ENCODE measurements at places on chromosomes 5 and 9.
A peak's percentile ranks its signal among the peaks of the same experiment; 100 is the strongest.

GRCh38 chr9:128116104-128117083, 11.1 kb downstream of the PTGES2 start:
- DNase-seq = no peak

DNA sequence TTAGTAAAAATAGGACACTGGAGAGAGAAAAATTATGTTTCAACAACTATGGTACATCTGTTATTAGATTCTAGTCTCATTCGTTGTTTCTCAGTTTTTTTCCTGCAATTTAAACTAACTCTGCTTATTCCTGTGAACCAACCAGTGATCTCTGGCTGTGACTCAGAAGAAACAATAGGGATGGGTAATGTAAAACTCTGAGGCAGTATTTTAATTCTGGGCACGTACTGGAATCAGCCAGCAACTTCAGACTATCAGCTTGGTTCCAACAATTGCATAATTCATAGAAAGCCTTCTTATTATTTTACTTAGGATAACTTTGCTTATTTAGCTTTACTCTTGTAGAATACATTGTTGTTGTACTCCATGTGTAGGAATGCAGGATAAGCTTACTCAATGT, 28.8 kb downstream of the MLLT3 start:
- DNase-seq = no peak

DNA sequence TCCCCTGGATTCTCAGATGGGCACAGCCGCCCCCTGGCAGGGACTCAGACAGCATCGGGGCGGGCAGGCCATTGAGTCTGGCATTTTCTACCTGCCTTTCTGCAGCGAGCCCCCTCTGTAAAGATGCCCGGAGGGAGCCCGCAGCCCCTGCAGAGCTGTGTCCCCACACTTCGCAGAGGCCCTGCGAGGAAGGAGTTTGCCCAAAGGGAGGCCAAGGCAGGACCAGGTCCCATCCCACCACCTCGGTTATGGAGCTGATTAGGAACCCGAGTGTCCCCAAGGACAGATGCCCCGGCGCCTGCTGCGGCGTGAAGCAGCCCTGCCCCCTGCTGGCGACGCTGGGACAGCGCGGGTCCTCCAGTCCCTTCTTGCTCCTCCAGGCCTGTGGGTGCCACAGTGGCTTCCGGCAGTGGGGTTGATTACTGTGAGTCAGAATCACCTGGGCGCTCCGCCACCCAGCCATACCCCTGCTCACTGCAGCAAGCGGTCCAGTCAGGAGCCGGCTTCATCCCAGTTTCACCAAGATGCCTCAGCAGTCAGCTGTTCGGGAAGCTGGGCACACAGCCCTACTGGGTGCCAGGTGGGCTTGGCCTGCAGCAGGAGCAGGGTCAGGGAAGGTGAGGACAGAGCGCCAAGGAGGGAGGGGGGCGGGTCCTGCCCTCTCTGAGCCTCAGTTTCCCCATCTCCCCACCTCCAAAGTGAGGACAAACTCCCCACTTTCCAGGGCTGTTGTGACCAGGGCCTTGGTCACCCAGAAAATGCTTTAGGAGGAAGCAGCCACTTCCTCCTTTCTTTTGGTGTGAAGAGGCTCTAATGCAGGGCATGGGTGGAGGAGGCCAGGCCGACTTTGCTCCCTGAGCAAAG, 117.2 kb downstream of the RXRA start:
- peak; percentile 79 for DNase-seq

GRCh38 chr5:3027866-3028635, 276.6 kb upstream of the IRX2 start:
- no peak for DNase-seq

- DNase-seq = no peak
Observed at GRCh38 chr5:348726-349125, 27.2 kb downstream of the AHRR start.

- DNase-seq = no peak
Observed at GRCh38 chr9:120711841-120712538, 2.3 kb downstream of the MEGF9 start.

GRCh38 chr5:136811551-136811950, 446.2 kb upstream of the TRPC7 start:
- DNase-seq = no peak

DNA sequence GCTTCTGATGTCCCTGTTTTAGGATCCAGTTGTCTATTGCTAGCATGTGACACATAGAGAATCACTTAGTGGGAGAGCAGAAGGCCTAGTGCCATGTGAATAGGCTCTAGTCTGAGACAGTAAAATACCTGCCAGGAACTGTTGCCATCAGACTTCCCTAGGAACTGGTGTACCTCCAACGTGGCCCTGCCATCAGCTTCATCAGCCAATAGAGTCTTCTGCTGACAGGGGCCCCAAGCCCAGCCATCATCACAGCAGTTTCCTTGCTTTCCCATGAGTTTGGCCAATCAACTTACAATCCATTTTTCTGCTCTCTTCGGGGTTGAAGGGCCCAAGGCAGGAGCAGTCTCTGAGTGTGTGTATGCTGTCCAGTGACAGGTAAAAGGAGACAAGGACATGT, 128.4 kb upstream of the ADRA1B start:
- no peak for DNase-seq

- no peak for DNase-seq
Observed at GRCh38 chr5:108529381-108529780, 147.5 kb upstream of the FBXL17 start.

Data from activated T-cell treated with anti-CD3 and anti-CD28 coated beads for 1 hour (primary cell).